Activated CD4-positive, alpha-beta T cell treated with anti-CD3 and anti-CD28 coated beads, Interleukin-2, amount 50 U/mL, for 1 hour (primary cell): ENCODE measurements at places on chromosomes 5 and 9.

- no peak for DNase-seq
Observed at GRCh38 chr9:91782708-91783214, 167.3 kb downstream of the ROR2 start.

- DNase-seq: no peak
Observed at GRCh38 chr5:137880313-137880712, 8.9 kb upstream of the PKD2L2 start.

- DNase-seq: no peak
Observed at GRCh38 chr9:108468364-108468763, 387.4 kb downstream of the ACTL7B start.

DNA sequence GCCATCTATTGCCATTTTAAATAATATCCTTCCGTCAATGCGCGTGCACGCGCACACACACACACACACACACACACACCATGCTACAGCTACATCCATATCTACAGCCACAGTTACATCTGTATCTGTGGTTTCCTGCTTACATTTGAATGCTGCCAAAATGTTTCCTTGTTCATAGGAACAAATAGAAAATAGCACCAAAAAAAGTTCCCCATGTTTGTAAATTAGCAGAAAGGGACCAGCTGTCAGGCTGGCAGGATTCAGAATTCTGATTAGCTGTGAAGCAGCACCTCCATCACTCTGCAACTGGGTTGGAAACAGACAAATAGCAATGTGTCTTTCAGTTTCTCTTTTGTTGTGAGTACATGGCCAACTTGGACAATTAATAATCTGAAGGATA, 601.5 kb downstream of the IRX1 start:
- no peak for DNase-seq

GRCh38 chr5:169304175-169304574, 3.2 kb upstream of the SLIT3 start:
- DNase-seq: no peak

GRCh38 chr5:147169399-147169798, 65.4 kb upstream of the STK32A start:
- no peak for DNase-seq

DNA sequence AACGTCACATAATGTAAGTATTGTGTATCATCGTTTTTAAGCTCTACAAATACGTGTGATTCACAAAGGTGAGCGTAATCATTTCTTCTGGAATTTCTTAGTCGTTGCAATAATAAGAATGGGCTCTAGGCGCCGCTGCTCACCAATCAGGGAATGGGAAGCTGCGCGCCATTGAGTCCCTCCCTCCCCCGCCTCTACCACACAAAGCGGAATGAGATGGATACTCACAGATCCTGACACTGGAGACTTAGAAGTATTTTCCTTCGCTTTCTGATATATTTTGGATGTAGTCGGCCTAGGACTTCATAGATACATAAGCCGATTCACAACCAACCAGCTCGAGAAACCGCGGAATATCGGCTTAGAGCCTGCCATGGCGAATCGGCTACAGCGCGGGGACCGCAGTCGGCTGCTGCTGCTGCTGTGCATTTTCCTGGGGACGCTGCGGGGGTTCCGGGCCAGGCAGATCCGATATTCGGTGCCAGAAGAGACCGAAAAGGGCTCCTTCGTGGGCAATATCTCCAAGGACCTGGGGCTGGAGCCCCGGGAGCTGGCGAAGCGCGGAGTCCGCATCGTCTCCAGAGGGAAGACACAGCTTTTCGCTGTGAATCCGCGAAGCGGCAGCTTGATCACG, at the start of gene PCDHGA11:
Gene PCDHGA11, plus strand, starts transcription at position 197 of the 634 bp plus-strand sequence. Its CDS starts 177 bp downstream, at position 374.
- DNase-seq: peak; percentile 19

DNA sequence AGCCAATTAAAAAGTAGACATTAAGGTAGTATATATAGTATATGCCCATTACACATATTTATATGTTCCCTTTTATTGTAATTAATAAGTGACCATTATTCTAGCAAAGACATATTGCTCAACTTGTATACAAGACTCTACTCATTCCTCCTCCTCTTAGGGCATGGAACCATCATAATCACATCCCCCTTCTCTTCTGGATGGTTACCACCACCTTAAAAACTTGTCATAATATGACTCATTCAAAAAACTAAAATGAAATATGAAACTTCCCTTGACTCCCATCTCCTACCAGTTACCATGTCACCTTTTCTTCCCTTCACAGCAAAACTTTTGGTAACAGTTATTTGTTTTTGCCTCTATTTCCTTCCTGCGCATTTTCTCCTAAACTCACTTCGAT, 438.7 kb downstream of the KDM4C start:
- no peak for DNase-seq

- peak; percentile 27 for DNase-seq
Observed at GRCh38 chr5:54243483-54244080, 66.8 kb downstream of the ARL15 start.

GRCh38 chr5:151298063-151298855, 5.3 kb downstream of the SLC36A3 start:
- no peak for DNase-seq

- no peak for DNase-seq
Observed at GRCh38 chr5:24235946-24236345, 408.8 kb downstream of the CDH10 start.

DNA sequence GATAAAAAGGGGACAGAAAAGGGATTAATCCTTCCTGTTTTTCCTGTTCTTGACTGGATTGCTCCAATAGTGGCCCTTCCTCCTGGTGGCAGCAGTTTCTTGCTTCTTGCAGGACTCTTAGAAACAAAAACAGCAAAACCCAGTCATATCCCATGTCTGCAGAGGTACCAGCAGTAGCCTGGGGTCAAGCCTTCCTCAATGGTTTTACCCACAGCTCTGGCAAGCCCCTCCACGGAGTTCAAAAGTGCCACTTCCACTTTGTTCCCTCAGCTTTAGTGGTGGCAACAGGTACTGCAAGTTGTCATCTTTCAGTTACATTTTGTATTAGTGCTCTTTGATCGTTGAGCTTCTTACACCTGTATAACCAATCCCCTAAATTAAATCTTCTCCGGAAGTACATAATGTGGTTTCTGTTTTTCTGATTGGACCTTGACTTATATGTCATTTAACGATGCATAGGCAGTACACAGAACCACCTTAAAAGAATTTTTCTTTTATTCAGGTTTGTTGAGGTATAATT, 8.7 kb upstream of the RANBP6 start:
- no peak for DNase-seq

DNA sequence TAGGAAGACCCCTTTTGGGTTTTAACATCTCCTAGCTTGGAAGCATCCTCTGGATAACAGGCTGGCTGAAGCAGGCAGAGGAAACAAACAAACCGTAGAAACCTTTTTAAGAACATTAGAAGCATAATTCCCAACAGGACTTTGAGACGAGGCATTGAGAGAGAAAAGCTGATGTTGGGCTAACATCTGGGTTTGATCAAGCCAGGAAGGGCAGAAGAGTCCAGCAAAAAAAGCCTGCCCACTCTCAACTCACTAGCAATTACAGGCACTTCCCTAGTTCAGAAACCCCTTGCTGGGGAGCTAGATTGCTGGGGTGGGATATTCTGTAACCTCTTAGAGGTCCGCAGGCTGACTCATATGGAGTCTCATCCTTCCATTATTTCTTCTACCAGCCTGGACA, 75.4 kb upstream of the CTNNA1 start:
- DNase-seq: no peak

DNA sequence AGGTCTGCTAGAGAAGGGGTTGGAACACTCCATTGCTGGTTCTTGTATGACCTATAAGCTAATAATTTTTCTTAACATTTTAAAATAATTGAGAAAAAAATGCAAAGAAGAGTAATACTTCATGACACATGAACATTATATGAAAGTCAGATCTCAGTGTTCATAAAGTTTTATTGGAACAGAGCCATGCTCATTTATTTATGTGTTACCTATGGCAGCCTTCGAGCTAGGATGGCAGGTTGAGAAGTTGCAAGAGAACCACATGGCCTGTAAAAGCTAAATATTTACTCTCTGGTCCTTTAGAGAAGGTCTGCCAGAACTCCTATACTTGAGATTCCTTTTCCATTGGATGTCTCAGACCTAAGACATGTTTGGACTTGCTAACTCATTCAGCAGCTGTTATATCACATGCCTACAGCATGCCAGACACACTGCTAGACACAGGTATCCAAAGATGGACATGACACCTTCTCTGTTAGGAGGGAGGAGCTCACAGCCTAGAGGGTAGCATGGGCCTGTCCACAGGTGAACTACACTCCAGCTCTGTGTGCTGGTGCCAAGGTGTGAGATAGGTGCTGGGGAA, 304.3 kb downstream of the ARHGAP26 start:
- no peak for DNase-seq

DNA sequence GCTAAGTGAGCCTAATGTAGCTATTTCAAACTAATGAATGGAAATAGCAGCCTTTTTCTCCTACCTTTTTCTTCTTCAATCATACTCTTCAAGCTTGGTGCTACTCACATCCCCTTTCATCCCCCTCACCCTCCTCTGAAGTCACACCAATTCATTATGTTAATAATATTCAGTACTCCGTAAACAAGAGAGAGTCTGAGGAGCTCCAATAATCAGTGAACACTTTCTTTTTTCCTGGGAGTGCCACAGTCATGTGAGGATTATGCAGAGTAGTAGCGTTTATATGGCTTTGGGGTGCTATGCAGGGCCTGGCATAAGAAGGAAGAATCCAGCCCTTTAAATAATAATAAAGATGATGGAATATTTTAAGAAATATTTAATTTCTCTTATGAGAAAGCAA, 354.3 kb upstream of the CTNND2 start:
- DNase-seq: no peak

DNA sequence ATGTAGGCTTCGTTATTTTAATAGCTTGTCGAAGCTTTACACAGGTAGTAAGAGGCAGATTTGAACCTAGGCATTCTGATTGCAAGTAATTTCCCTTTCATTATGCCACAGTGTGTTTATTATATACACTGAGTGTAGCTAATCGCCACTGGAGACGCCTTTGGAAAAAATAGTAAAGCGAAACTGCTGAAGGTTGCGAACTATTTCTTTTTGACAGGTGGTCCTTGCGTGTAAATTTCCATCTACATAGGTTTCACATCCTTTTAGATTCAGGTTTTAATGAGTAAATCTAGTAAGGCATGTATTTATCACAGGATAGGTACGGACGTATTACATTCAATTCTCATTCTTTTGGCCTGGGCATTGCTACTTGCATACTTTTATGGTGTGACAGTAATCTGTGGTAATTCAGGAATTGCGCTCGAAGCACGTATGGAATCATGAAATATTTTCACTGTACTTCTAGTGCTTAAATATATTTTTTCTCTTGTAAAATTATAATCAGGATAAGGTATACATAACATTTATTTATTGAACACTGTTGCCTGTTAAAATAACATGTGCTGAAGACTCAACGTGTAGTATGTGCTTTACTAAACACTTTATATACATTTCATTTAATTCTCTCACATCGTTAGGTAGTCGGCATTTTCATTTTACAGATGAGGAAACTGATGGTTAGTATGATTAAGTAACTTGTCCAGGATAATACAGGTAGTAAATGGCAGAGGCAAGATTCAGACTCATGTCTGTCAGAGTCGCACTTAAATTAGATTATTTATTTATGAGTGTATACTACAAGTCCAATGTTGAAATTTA, 1.8 kb downstream of the MARCHF6 start:
- no peak for DNase-seq

DNA sequence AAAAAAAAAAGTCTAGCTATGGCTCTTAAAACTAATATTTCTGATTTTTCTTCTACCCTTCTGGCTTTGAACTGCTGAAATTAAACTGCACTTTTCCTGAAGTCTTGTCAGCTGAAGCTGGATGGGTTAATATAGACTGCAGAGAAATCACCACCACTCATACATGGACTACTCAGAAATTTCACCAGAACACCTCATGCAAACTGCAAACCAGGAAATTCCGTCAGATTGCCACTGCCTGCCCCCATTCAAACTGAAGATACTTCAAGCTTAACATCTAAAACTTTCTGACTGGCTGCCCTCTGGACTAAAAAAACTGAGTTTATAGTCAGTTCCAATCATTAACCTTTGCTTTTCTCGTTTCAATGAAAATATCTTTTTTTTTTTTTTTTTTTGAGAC, 11.6 kb upstream of the ANXA2R start:
- no peak for DNase-seq

DNA sequence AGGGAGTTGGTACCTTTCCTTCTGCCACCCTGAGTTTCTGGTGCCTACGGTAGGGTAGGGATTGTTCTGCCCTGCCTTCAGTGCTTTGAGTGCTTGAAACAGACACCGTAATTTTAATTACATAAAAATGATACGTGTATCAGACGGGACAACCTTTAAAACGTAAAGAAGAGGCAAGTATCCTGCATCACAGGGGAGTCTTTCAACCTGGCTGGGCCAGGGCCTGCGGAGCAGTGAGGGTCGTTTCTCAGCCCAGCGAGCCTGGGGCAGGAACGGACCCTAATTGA, 483 bp upstream of the DAB2IP start:
- DNase-seq: no peak

- DNase-seq: no peak
Observed at GRCh38 chr9:14574173-14574572, 119.1 kb downstream of the ZDHHC21 start.

- DNase-seq: no peak
Observed at GRCh38 chr5:94702729-94703128, 84.3 kb downstream of the SLF1 start.

- no peak for DNase-seq
Observed at GRCh38 chr9:89319015-89319905, 960 bp downstream of the SECISBP2 start.

DNA sequence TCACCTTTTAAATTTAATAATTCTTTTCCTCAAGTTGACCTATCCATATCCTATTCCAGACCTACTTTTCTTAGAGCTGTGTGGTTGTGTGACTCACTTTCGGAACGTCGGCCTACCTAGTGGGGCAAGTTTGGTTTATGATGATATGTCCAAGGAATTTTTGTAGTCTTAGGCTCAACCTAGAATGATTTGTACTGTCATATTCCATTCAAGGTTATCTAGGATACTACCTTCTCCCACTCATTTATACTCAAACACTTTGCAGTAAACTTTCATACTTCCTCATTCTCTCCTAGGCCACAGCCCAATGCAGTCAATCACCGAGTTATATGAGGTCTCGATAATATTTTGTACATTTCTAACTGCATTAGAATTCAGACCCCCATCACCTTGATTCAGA, 61.9 kb downstream of the PIK3R1 start:
- DNase-seq: no peak

- no peak for DNase-seq
Observed at GRCh38 chr9:106771608-106772007, 91.4 kb upstream of the ZNF462 start.

- DNase-seq: no peak
Observed at GRCh38 chr9:89024727-89025126, 33.5 kb downstream of the S1PR3 start.

DNA sequence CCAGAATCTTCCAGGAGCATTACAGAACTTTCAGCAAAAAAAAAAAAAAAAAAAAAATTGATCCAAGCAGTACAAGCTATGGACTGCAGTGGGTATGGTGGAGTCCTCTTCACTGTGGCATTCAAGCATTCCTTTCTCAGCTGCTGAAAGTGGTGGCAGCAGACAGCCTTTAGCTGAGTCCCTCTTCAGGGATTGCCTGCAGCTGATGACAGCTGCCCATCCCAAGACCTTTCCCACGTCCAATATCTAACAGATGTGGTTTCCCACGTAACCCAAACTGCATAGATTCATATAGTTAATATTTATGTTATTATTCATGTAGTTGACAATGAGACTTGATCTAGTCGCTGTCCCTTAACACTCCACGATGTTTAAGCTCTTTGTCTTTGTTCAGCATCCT, 475.9 kb downstream of the TLE1 start:
- no peak for DNase-seq
